ENCODE measurements at places on chromosomes 6 and 20. TPM values are rescaled to one million over a fixed set of nuclear protein-coding genes. Genes with fewer than 3 reads are reported as not detected.

GRCh38 chr6:10393544-10394225, 21.2 kb downstream of the TFAP2A start:
- no peak for DNase-seq

DNA sequence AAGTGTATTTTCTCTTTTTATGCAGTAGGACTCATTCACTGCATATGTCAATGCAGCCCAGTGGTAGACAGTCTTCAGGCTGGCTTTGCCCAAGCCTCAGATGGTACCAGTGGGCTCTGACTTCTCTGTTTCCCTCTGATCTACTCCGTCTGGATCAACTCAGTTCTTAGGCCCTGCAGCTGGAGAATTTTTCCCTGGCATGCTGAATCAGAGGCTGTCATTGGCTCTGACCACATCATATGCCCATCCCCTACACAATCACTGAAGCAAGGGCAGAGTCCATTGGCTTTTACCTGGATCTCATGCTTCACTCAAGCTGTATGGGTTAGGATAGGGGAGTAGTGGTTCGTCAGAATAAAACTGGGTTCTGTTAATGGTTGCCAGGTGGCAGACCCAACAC, 57.8 kb downstream of the KIZ start:
- no peak for DNase-seq

DNA sequence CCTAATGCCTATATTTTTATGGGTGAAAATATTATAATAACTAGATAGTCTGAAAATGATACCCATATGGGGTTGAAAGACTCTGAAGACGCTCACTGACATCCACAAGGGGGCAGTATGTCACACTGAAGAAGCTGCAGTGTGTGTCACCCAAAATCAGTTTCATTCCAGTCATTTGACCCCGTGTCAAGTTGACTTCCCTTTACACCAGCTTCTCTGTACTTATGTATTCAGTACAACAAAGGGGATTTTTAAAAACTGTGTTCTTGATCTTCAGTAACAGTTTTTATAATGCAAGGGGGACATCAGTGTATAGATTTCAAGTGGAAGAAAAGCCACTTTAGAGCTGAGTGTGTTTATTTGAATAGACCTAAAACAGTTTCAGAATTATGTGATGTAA, 19.3 kb downstream of the FAXC start:
- peak; percentile 75 for DNase-seq

- DNase-seq, result peak; percentile 64
Measured at GRCh38 chr20:36792422-36792821, 18.9 kb upstream of the DSN1 start.

GRCh38 chr6:163538331-163538730, 123.8 kb downstream of the QKI start:
- DNase-seq, result no peak

DNA sequence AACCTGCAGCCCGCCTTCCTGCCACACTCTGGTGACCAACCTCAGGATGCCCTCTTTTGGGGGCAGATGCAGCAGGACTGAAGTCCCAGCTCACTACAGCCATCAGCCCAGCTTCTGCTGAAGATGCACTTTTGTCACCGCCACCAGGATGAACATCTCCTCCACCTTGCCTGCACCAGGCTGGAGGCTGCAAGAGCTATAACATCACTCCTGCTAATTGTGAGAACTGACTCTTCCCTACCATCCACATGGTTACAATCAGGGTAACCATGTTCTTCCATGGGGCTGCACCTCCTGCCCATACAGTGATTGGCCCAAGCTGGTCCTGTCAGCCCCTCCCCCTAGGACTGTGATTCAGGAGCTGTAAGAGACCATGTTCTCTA, 2.0 kb upstream of the ACTL10 start:
- no peak for DNase-seq

DNA sequence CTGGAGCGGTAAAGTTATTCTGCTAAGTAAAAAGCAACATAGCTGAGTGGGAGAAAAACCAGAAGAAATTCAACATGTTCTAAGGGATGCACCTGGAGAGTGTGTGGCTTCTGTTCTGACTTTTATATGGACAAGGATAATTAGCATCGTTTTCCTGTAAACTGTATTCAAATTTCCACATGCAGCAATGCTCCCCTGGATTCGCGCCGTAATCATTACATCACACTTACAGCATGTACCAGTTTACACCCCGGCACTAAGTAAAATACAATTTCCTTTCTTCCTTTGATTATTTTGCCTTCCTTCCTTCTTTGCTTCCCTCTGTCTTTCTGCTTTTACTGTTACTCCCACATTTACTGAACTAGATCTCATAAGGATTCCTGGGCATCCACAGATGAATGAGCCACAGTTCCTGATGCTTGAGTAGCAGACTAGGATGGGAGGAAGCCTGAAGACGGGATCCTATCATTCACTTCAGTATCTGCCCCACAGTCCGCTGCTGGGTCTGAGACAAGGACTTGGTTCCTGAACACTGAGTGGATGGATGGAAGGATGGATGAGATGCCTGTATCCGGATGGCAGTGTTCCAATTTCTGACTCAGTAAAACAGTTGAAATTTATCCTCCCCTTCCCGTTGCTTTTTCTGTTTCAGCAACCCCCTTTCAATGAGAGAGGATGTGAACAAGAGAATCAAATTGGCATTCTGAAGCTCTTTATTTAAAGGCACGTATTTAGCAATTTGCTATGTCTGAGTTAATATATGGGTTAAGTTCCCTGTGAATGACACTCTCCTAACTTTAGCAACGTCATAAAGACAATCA, 174.6 kb downstream of the GJA10 start:
- DNase-seq, result no peak

DNA sequence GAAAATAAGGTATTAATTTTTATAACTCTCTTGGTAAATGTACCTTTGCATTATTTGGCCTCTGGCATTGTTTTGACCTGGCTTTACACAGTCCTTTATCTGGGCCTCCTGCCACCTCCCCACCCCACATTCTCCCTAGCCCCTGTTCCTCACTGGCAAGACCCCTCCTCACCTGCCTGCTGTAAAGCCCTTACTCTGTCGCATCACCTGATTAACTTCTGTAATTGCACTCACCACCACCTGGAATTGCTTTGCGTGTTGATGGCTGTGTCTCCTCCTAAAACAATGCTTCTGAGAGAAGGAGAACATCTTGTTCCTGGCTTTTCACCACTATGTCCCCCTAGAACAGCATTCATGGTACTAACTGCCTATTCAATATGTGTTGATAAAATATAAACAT, 24.8 kb downstream of the SNX9 start:
- DNase-seq, result no peak

DNA sequence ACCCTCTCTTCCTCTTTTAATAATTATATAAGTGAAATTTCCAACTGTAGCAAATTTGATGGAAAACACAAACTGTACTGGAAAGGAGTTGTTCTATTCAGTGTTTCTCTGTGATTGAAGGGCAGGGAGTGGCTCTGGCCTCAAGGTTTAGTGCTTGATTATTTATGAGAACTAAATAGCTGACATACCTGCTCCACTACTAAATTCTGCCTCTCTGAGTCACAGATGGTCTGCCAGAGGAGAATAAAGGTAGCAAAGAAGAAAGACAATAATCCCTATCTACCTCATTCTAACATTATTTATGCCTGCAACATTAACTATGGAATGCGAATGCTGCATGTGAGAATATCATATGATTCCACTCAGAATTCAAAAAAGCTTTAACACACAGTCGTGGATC, 9.3 kb downstream of the BMP5 start:
- DNase-seq, result no peak

GRCh38 chr6:43837507-43837906, 67.5 kb downstream of the VEGFA start:
- DNase-seq, result no peak

DNA sequence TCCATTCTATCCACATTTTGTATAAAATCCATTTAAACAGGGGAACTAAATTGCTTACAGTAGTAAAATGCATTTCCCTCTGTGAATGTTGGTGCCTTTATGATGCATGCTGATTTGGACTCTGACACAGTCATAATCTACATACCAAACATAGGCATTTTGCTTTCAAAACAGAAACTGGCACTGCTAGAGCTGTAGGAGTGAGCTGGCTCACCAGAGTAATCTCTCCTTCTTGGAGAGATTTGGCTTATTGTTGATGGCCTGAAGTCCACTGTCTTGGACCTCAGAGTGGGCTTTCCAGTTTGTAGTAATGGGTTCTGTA, 363.2 kb upstream of the FLRT3 start:
- DNase-seq, result peak; percentile 39

DNA sequence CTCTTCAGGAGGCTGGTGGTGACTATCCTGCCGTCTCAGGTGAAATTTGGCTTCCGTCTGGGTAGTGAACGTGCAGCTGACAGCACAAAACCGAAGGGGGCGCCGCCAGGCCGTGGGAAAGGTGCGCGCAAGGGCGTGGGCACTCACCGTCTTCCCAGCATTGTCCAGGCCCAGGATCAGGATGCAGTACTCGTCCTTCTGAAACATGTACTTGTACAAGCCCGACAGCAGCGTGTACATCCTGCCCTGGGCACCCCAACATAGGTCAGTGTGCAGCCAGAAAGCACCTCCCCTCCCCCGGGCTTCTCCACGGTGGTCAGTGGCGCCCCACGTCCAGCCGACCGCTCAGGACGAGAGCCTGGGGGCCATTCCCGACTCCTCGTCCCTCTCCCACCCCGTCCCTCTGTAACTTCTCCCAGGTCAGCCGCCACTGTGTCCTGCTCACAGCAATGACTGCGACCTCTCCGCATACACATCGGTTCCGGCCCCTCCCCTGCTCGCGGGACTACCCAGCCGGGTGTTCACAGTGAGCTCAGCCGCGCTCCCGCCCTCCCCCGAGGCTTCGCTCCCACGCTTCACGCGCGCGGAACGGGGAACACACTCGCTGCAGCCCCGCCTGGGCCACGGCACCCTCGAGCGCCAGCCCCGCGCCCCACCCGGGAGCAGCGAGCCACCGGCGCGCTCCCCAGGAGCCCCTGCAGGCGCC, 771 bp downstream of the ARFRP1 start:
- peak; percentile 22 for DNase-seq

DNA sequence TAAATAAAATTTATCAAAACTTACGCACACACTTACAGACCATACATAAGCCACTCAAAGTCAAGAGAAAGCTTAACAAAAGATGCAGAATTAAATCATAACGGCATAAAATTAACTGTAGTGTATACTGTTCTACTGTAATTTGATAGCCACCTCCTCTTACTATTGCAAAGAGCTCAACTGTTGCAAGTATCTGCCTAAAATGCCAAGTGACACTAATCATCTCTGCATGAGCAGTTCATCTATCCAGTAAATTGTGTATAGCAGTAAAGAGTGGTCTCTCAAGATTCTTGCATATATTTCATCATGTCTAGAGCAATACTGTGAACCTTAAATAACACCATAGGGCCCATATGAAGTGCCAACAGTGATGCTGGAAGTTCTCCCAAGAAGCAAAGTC, 12.3 kb downstream of the OR2H2 start:
- no peak for DNase-seq

- DNase-seq, result no peak
Measured at GRCh38 chr20:59416916-59417315, 116.5 kb downstream of the EDN3 start.

GRCh38 chr6:73695619-73696421, at the start of gene CD109:
Gene CD109 (plus strand): TSS chr6:73696203. CDS start chr6:73696216, 13 bp downstream.
- DNase-seq, result peak; percentile 83

GRCh38 chr20:10314198-10314597, 95.6 kb downstream of the SNAP25 start:
- peak; percentile 76 for DNase-seq

GRCh38 chr6:144294016-144294415, 8.9 kb downstream of the UTRN start:
- peak; percentile 95 for DNase-seq

GRCh38 chr20:31516651-31517050, 2.4 kb downstream of the HM13 start:
- DNase-seq, result no peak

DNA sequence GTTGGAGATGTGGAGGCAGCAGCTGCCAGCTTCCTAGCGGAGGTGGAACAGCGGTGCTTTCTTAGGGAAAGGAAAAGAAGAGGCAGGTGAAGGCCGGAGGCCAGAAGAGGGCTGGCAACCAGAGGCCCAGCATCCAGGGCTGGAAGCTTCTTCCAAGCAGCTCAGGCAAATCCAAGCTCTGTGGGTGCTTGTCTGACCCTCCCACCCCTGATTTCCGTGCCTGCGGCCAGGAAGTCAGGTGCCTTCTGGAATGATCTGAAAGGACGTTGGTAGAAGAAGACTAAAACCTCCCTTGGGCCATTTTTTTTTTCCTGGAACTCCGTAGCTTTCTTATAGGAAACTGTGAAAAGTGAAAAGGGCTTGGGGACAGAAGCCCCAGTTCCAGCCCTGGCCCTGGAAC, 33.1 kb upstream of the GABRR1 start:
- no peak for DNase-seq

DNA sequence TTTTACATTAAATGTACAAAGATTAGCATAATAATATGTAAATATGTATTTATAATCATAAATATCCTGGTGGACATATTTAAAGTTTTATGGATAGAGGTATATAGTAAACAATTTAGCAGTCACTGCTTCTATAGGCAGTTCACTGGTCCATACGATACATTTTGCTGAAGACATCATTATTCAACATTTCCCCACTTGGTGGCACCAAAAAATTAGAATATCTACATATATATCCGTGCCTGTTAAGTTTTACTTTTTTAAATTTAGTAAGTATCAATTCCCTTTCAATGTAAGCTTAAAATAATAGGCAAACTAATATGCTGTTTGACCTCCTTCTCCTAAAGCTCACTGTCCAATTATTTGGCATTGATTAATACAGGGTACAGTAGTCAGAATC, 64.2 kb downstream of the LMBRD1 start:
- DNase-seq, result peak; percentile 31

DNA sequence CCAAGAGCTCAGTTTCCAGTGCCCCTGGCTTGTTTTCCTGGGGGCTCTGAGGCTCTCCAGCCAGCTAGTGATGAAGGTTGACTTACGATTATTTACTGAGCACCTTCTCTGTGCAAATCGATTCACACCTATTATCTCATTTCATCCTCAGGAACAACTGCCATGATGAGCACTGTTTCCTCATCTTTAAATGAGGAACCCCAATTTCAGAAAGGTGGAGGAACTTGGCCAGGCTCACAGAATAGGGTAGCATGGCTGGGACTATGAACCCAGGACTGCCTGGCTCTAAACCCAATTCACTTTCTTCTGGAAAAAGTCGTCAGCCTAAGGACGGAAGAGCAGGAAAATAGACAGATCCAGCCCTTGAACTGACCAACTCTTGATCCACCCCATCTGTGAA, 3.5 kb upstream of the BPI start:
- DNase-seq, result no peak

DNA sequence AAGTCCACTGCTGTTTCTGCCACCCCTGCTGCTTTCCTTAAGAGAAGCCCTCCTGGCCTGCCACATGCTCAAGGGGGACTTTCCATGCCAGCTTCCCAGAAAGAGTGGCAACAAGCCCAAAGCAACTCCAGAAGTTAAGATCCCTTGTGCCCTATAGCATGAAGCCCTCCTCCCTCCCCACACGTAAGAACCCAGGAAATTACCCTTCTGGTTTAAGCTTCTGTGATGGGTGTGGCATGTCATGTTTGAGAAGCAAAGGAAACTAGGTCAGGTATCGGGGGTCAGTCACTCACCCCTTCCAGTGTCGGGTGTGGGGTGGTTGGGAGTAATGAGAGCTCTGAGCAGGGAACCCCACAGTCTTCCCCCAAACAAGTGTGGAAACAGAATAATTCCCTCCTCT, 196.1 kb downstream of the LRFN2 start:
- no peak for DNase-seq

The MYH7B gene
- total RNA-seq, result not detected

The SLA2 gene
- total RNA-seq, result not detected

The VSX1 gene
- total RNA-seq, result not detected

The DBNDD2 gene
- total RNA-seq, result 4.6 TPM

The SMPD2 gene
- 7.5 TPM for total RNA-seq

The CST2 gene
- total RNA-seq, result not detected

The PLCB4 gene
- 0.25 TPM for total RNA-seq

The ATXN1 gene
- total RNA-seq, result 39.3 TPM

The IGF2R gene
- total RNA-seq, result 112 TPM

The BPIFA1 gene
- not detected for total RNA-seq

The CPXM1 gene
- total RNA-seq, result 3.8 TPM

The BTN1A1 gene
- not detected for total RNA-seq

Data from fibroblast of the aortic adventitia (primary cell).